ENCODE measurements at places on chromosomes 13 and 19.

GRCh38 chr13:49986471-49986870 lies 10.4 kb upstream of the TRIM13 start:
- DNase-seq = no peak

- no peak for DNase-seq
Measured at GRCh38 chr13:59413126-59413525, 750.6 kb downstream of the DIAPH3 start.

GRCh38 chr13:86986448-86986847 lies 684.7 kb upstream of the SLITRK5 start:
- DNase-seq = no peak

GRCh38 chr13:31204592-31204991 lies 4.8 kb downstream of the B3GLCT start:
- DNase-seq = no peak

- no peak for DNase-seq
Measured at GRCh38 chr13:35475212-35475959, 1.1 kb downstream of the MAB21L1 start.

DNA sequence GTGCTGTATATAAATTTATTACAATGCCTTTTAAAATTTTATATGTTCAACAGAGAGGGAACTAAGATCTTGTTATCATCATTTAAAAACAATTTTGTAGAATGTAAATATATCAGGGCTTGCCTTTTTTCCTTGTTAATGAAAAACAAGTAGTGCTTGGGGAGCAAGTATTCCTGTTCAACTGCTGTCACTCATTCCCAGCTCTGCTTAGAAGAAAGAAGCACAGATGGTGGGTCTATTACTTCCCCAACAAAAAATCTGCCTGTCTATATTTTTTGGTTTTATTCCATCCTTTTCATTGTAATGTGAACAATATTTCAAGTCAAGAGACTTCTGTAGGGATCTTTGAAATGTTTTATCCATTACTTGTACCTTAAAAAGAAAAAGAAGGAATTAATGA lies 503.9 kb downstream of the GPC5 start:
- no peak for DNase-seq

GRCh38 chr13:49305792-49306425 lies 58.2 kb downstream of the CDADC1 start:
- no peak for DNase-seq

- no peak for DNase-seq
Measured at GRCh38 chr13:110984798-110985197, 69.9 kb upstream of the ANKRD10 start.

- no peak for DNase-seq
Measured at GRCh38 chr19:10007371-10008183, 2.7 kb downstream of the COL5A3 start.

DNA sequence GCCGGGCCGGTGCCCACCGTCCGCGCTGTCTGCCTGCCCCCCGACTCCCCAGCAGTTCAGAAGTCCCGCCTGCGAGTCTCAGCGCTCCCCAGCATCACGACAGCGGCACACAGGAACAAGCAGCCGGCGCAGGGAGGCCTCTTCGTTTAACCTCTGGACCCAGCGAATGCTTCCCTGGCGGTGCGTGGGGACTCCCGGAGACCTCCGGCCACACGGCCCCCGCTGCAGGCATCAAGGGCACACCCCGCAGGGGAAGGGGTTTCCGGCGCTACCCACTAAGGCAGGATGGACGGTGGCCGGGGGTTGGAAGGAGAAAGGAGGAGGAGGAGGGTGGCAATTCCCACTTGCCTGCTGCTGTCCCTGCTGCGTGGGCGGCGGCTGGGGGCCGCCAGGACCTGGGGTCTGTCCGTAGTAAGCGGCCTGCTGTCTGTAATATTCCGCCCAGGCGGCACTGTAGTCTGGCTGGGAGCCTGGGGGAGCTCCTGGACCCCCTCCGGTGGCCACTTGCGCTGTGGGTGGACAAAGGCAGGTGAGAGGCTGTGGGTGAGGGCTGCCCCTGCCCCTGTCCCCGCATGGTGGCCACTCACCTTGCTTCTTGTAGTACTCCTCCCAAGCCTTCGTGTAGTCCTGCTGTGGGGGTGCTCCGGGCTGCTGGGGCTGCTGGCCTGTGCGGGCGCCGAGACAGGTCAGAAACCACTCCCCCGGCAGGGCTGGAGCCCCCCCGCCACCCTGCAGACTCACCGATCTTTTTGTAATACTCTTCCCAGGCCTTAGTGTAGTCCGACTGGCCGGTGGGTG lies 9.6 kb downstream of the KHSRP start:
- no peak for DNase-seq

Measured in T1000 (cell line).